Adrenal gland (tissue), 19 donors: ENCODE measurements at places on chromosomes 3 and 15. TPM values are rescaled to one million over a fixed set of nuclear protein-coding genes. Genes with fewer than 3 reads are reported as not detected.

GRCh38 chr15:42457445-42458442 lies 33.2 kb downstream of the ZNF106 start:
- DNase-seq = peak; percentile 78

TM6SF1 gene
- 3.9 TPM for total RNA-seq

DNA sequence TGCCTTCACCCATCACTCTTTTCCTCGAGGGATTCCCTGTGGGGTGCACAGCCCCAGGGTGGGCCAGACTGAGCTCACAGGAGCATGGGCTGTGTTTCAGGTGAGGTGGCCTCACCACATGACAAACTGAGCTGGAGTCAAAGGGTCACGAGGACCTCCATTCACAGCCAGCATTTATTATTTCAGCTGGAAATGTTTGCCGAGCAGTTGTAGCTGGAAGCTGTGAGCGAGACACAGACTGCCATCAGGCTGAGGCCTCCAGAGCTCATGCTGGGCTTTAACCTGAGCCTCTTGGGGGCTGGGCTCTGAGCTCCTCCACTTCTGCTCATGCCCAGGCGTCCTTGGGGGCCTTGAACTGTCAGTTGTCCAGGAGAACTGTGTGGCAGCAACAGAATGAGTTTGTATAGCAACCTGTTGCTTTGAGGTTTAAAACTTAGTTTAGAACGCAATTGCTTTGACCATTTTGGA lies 57.5 kb downstream of the FLNB start:
- DNase-seq = peak; percentile 73

- no peak for DNase-seq
Observed at GRCh38 chr3:116246406-116246980, 198.8 kb downstream of the LSAMP start.

DNA sequence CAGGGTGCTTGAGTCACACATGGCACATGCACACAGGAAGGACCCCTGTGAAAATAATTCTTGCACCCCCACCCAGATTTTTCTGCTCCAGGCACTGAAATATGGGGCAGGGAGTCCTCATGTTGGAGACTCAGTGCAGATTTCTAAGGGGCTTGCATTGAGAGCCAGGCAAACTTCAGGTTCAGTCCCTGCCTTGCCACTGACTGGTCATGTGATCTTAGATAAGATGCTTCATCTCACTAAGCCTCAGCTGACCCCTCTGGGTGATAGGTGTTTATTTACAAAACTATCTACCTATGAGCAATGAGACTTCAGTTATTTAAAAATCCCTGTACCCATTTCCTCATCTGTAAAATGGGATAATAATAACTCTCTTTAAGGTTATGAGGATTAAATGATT lies 30.1 kb upstream of the C3orf80 start:
- DNase-seq = no peak

KBTBD8 gene
- total RNA-seq = 3.4 TPM

IL5RA gene
- total RNA-seq = 0.18 TPM

DNA sequence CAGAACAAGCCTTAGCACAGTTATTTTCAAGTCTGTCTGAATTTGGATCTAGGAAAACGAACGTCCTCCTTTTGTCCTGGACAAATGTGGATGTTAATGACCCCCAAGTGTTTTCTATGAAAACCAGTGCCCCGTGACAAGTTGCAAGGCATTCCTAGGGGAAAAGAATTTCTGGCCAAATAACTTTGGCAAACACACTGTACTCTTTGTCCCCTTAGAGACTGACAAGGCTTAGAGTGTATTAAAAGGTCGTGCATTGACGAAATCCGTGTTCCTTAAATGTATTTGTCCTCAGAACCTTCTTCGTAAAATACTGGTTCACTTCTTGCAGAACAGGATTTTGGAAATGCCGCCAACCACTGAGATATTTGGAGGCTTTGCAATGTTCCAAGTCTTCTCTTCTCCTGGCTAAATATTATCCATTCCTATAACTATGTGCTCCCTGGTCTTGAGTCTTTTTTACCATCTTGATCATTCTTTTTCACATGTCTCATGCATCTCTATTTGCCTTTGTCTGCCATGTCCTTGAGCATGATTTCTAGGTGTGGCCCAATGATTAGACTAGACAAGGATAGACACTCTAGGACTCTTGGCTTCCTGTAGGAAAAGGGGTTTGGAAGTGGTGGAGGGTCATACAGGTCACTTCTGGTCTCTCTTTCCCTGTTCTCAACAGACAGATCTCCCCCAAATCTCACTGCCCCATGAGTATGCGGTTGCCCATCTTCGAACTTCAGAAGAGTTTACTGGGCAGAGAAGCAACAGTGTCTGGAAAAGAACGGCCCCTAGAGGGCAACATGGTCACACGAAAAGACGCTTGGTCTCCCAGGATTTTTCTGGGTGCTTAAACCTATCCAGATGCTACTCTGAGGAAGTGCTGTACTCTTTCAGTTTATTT lies 117.5 kb downstream of the EDEM1 start:
- DNase-seq = peak; percentile 73

PSTPIP1 gene
- 14.0 TPM for total RNA-seq

DNA sequence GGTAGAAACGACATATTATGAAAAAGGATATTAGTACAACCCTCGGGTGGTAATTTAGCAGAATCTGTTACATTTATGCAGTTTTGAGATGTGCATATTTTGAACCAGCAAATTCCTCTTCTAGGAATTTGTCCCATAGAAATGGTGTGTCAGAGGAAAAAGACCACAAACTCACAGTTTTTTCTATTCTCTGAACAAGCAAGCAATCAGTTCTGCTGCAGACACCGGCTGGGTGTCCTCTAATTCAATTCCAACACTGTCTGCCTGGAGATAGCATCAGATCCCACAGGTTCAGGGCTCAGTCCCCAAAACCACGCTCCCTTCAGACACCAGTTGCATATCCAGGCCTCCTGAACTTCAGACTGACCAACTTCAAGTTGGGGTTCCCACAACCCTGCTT lies 36.4 kb downstream of the APH1B start:
- DNase-seq = no peak

GRCh38 chr3:41987627-41988026 lies 25.7 kb upstream of the ULK4 start:
- no peak for DNase-seq

PAQR9 gene
- 0.14 TPM for total RNA-seq

DNA sequence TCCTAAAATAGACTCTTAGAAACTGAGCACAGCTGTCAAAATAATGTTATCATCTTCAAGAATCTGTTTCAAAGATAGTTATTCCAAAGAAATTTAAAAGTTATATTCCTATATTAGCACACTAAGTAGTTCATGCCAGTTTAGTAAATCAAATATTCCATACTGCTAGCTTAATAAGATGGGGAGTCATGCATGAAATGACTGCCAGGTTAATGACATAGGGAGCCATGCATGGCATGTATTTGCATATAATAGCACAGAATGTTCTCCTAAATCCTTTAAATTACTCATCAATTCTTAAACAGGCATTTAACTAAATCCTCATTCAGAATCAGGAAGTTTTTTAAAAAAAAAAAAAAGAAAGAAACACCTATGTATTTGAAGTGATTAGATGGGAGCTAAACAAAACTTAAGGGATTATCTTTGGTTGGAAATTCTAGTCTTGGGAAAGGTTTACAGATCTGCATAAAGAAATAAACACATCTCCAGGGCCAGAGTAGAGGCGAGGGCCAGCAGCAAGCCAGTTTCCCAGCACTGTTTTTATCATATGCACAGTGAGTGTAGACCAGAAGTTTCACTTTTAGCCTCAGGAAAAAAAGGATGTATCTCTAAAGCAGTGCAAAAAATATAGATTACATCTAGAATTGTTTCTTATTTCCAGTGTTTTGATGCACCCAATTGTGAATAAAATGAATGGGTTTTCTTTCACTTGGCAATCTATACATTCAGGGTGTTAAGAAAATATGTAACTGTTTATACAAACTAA lies 366.4 kb upstream of the AGTR1 start:
- DNase-seq = no peak

OR5K1 gene
- total RNA-seq = not detected

DNA sequence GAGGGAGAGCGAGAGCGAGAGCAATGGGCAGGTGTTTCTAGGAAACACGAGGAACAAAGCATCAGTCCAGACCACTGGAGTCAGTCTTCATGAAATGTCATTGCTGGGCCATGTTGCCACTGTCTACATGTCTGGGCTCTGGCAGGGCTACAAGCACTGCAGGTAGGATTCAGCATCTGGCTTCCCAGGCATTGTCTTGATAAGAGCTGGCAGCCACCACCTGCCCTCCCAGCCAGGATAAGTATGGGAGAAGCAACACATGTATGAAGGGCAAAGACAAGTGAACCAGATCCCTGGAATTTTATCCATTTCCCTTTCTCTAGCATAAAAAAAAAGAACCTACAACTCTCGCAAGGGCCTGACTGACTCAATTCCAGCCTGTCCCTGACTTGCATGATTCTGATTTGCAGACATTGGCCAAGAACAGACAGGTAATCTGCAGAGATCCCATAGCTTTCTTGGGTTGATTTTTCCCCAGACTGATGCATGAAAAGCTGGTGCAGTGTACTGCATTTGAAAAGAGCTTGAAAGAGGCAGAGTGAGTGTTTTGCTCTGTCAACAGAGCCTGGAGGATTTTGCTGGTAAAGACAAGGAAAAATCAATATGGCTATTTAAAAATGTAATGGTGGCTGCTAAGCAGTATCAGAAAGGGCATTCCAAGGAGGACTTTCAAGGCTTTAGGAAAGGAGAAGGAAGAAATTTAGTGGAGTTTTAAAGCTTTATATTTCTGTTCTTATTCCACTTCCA lies 157.2 kb upstream of the MYRIP start:
- DNase-seq = no peak

GRCh38 chr3:176927706-176928581 lies 269.3 kb downstream of the TBL1XR1 start:
- no peak for DNase-seq

GRCh38 chr3:9169956-9170850 lies 79.2 kb downstream of the SRGAP3 start:
- DNase-seq = no peak

- DNase-seq = no peak
Observed at GRCh38 chr3:62238003-62238402, 135.3 kb downstream of the FEZF2 start.

GRCh38 chr3:16174976-16175901 lies 759 bp downstream of the GALNT15 start:
- no peak for DNase-seq

- DNase-seq = no peak
Observed at GRCh38 chr3:168624892-168625448, 529.2 kb upstream of the GOLIM4 start.

DNA sequence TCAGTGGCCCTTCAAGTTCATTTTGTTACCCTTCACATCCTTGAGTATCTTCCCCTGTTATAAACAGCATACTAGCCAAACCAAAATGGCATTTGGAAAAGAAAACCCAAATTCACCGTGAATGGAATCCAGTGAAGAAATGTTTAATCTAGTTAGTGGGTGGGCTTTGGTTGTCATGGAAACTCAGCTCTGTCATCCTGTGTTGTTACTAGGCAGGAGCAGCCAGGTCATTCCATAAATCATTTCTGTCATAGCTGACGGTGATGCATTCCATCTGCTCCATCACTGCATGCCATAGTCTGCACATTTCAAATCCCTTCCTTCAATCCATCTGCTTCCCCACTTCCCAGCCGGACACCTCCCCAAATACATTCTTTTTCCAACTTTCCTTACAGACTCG lies 140.4 kb upstream of the CGNL1 start:
- no peak for DNase-seq

ITIH3 gene
- 5.1 TPM for total RNA-seq

- no peak for DNase-seq
Observed at GRCh38 chr3:31350307-31350706, 182.4 kb upstream of the STT3B start.

DNA sequence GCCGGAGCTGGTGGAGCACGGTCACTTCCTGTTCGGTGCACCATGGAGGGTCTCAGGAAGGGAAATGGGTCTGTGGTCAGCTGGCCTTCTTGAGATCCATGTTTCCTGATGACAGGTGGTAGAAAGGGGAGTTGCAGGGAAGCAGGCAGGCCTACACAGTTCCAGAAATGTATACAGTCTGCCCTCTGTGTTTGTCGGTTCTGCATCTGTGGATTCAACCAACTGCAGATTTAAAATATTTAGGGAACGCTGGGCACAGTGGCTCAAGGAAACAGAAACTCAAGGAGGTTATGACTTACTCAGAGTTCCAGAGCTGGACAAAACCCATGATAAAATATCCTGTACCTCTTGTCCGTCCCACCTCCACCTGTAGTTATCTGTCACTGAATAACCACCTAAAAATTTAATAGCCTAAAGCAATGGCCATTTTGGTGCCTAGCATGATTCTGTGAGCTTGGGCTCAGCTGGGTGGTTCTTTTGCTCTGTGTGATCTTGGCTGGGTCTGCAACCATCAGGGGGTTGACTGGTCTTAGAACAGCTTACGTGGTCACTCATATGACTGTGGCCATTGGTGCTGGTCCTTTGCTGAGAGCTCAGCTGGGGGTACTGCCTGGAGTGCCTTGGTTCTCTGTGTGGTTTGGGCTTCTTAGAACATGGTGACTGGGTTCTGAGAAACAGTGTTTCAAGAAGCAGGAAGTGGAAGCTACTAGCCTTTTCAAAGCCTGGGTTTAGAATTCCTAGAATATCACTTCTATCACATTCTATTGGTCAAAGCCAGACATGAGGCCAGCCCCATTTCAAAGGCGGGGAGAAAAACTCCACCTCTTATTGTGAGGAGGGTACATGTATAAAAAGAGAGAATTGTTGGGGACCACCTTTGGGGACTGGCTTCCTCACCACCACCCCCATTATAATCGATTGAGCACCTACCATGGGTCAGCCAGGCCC lies 239.7 kb upstream of the BHLHE40 start:
- peak; percentile 43 for DNase-seq

GRCh38 chr3:139301183-139301582 lies 42.6 kb upstream of the MRPS22 start:
- no peak for DNase-seq

ROPN1 gene
- total RNA-seq = not detected

DNA sequence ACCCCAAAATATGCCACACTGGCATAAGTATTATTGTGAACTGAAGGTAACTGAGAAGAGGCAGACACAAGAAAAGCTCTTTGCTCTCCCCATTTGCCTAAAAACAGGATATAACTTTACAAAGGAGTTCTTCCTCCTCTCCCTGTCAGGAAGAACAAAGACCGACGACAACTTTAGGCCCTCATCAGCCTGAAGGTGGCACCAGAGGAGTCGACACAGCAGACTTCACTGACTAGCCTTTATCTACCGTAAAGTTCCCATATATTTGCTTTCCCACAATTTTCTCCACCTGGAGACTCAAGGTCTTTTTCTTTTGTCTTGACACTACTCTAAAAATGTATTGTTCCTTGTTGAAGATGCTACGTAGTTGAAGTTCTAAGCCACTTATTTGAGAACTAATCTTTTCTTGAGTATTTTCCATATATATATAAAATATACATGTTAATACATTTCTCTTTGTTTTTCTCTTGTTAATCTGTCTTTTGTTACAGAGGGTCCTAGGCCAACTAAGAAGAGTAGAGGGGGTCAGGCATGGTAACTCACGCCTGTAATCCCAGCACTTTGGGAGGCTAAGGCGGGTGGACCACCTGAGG lies 16.2 kb upstream of the XIRP1 start:
- DNase-seq = peak; percentile 64

- no peak for DNase-seq
Observed at GRCh38 chr3:73727854-73728253, 103.1 kb upstream of the PDZRN3 start.

- DNase-seq = no peak
Observed at GRCh38 chr3:62600033-62600432, 226.7 kb upstream of the FEZF2 start.
